ENCODE measurements at places on chromosomes 5 and 9.

DNA sequence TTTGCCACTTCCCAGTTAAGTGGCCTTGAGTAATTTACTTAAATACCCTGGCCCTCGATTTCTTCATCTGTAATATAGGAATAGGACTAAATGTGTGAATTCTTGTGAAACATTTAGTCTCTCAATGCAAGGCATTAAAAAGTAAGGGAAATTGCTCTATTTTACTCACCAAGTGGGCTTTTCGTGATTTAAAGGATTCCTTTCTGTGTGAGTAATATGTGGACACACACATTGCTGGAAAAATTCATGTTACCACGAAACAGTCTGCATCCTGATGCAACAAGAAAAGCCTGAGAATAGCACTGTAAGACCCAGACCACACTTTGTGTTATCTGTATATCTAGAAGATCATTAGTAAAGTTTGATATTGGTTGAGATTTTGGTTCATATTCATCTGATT, 1243.0 kb upstream of the CDH9 start:
- DNase-seq: no peak

DNA sequence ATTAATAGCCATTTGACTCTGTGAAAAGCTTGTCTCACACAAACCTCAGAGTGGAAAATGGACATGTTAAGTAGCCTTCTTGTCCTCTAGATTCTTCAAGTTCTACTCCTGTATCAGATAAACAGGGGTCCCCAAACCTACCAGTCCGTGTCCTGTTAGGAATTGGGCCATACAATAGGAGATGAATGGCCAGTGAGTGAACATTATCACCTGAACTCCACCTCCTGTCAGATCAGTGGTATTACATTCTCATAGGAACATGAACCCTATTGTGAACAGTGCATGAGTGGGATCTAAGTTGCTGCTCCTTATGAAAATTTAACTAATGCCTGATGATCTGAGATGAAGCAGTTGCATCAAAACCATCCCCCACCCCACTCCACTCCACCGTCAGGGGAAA, 136.3 kb downstream of the TMEM232 start:
- DNase-seq: no peak

DNA sequence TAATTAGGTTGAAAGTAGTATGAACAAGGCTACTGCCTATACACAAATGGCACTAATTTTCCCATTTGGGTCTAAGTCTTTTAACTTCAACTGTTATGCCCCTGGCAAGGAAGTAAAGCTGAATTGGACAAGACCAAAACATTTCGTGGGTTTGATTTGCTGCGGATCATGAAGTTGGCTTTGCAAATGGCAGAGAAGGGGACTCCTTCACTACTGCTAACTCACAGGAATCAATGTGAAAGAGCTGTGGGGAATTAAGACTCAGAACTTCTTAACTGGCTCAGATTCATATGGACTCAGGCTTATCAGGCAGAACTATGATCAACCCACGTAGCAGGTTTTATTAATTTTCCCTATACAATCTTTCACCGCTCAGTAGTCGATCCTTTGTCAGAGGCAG, 73.8 kb upstream of the IFNE start:
- DNase-seq: no peak

DNA sequence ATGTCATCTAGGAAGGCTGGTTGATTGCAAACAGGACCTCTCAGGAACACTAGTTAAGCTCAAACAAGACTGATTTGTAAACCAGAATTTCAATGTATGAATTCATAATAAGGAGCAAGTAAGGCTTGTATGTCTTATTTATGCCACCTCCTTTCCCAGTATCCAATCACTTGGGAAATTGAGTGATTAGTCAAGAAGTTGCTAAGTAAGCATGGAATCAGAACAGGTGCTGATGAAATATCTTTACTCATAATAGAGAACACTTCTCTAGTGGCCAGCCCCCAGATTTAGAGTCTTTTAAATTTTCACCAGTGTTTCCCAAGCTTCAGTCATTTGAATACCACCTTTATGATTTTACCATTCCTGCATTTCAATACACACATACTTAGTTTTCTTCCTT, 5.3 kb upstream of the DDX4 start:
- no peak for DNase-seq

GRCh38 chr5:150503386-150503785, 4.5 kb upstream of the NDST1 start:
- no peak for DNase-seq

- DNase-seq: no peak
Observed at GRCh38 chr9:124268661-124269060, 10.9 kb downstream of the NEK6 start.

- no peak for DNase-seq
Observed at GRCh38 chr5:43649256-43649655, 46.3 kb downstream of the NNT start.

DNA sequence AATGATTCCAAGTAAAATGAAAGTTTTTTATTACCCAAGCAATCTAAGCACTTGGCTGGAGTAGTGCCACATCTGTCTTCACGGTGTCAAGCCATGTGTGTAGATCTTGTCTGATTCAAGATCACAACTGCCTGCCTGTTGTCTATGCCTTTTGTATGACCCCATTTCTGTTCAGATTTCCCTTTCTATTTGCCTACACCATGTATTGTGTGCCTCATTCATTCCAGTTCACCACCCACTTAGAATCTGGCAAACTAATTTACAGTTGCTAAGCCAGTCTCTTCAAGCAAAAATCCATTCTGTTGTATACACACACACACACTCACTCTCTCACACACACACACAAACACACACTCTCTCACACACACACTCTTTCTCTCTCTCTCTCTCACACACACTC, 33.7 kb downstream of the GLDC start:
- DNase-seq: no peak

GRCh38 chr9:89657765-89658164, 53.0 kb downstream of the GADD45G start:
- no peak for DNase-seq

GRCh38 chr5:99314721-99315120, 385.9 kb upstream of the CHD1 start:
- DNase-seq: no peak

DNA sequence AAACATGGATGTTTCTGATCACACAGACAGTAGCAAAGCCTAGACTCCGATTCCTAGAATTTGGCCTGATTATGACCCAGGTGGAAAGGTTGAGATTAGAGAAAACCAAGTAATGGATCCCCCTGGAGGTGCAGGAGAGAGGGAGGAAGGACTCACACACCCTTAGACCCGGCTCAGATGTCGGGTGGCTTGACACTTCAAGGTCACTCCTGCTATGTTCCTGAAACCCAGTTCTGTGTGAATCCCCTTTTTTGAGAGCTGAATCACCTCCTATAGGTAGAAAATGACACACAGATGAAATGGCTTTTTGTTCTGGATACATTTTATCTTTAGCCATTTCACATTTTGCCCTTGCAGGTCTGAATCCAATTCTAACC, 192.8 kb downstream of the ARRDC3 start:
- no peak for DNase-seq

DNA sequence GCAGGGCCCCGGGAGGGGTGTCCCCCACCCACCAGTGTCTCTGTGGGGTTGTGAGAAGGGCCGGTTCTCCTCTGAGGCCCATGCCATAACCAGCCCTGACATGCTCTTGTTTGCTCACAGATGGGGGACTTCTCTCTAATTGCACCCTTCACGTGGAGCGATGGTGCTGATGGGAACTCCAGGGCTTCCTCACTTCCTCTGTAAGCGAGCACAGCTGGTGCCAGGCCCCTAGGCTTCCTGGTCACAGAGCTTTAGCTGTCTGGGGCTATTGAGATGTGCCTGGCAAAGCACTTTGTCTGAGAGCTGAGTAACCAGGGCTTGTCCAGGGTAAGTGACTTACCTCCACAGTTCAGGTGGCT, 36.4 kb downstream of the PHF2 start:
- DNase-seq: no peak

GRCh38 chr5:76153271-76153670, 70.1 kb downstream of the SV2C start:
- DNase-seq: no peak

GRCh38 chr9:127968700-127969383, 11.9 kb downstream of the EEIG1 start:
- DNase-seq: no peak

Measured in activated CD4-positive, CD25-positive, alpha-beta regulatory T cell (primary cell).